ENCODE measurements at places on chromosomes 5 and 9.

GRCh38 chr9:98075332-98075805, 18.8 kb downstream of the NANS start:
- DNase-seq = no peak

GRCh38 chr5:140032296-140032695, 10.8 kb downstream of the NRG2 start:
- DNase-seq = no peak

- DNase-seq = no peak
Observed at GRCh38 chr5:90112033-90112692, 297.4 kb downstream of the CETN3 start.

DNA sequence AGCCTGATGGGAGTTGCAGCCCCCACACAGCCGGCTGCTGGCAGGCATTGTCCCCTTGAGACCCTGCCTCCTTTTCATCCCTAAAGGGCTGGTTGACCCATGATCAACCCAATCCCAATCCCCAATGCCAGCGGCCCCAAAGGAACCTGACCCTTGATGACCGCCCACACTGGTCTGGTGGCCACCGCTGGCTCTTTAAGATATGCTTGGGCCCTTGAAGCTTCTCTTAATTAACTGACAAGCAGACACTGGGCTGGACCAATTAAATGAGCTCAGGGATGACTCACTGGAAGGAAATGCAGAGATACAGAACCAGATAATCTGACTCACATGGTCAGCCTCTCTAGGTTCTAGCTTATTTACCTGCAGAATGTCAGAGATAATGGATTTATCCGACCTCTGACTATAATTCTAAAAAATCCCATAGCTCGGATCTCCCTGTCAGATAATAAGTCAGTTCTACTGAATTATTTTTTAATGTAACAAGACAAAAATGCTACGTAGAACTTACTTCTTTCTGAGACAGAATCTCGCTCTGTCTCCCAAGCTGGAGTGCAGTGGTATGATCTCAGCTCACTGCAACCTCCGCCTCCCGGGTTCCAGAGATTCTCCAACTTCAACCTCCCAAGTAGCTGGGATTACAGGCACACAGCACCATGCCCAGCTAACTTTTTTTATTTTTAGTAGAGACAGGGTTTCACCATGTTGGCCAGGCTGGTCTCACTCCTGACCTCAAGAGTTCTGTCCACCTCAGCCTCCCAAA, 11.1 kb upstream of the MLANA start:
- DNase-seq = no peak

- DNase-seq = peak; percentile 10
Observed at GRCh38 chr5:125037020-125037419, 290.6 kb upstream of the ZNF608 start.

GRCh38 chr5:127562252-127562651, 44.8 kb downstream of the PRRC1 start:
- no peak for DNase-seq

DNA sequence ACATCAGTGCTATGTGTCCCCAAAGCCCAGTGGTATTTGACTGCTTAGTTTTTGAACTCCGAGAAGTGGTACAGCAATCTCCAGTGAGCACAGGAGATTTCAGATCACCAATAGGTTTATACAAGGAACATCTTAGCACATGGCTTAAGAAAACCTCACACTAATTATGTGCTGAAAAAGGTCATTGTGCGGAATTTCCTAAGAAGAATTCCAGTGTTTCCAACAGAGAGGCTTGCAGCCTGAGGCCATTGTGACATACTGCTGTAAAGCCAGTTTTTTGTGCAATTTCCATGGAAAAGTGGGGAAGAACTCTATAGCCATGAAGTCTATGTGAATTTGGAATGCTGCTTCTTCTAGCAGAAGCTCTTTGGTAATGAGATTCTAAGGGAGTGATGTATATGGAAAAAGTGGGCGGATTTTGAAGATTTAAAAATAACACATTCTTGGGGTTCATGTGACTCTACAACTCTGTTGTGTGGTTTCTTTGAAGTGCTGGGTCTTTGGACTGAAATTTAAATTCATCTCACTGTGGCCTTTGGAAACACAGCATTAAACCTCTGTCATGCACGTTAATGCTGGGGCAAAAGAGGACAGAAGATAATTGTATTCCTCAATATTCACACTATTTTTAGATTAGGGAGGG, 110.5 kb upstream of the CD180 start:
- no peak for DNase-seq

- no peak for DNase-seq
Observed at GRCh38 chr5:71873191-71873591, 154.1 kb downstream of the CARTPT start.

DNA sequence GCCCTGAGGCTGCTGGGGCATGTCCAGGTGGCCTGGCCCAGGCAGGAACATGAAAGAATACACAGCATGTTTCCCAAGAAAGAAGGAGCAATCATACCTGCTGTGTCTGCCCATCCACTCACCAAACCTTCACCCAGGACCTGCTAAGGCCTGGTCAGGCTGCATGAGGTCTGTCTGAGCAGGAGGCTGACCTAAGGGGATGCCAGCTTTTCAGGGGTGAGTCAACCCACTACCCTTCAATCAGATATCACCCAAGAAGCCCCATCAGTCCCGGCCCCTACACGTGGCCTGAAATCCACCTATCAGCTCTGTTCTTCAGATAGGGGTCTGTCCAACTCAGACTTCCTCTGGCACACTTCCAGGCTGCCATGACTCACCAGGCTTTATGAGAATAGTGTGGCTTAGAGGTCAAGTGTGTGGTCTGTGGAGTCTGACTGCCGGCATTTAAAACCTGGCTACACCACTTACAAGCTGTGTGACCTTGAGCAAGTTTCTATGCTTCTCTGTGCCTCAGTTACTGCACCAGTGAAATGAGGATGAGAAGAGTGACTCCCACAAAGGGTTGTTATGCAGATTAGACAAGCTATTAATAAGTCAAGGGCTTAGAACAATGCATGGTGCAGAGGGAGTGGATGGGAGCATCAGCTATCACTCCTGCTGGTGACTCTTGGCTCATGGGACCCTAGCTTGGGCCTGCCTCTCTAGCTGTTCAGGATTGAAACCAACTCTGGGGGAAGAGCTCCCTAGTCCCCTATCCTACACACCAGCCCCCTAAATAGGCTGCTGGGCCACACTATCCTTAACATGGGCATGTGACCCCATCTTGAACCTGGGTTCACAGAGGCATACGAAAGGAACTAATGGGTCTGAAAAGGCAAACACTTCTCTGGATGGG, 130.3 kb downstream of the PAX5 start:
- no peak for DNase-seq
